ENCODE measurements at places on chromosomes 2 and 18.

DNA sequence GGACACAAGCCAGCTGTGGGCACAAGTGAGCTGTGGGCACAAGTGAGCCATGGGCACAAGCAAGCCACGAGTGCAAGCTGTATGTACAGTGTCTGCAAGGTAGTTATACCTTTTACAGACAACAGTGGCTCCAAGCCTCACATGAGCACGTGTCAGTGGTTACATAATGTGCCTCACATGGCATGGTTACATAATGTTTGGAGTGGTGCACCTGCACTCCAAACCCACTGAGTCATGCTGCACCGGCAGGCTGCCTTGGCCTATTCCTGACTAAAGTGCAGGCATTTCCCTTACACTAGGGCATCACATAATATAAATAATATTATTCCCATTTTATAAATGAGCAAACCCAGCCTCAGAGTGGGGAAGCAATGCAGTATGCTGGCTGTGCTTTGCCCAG lies 62.6 kb downstream of the MARCO start:
- DNase-seq = no peak

- no peak for DNase-seq
These were observed 136.4 kb upstream of the PIK3C3 start for GRCh38 chr18:41818381-41819355.

- DNase-seq = no peak
These were observed 255.8 kb upstream of the HNRNPA3 start for GRCh38 chr2:176956791-176957190.

GRCh38 chr2:172095146-172095904 lies 7.4 kb downstream of the DLX2 start:
- peak; percentile 68 for DNase-seq

DNA sequence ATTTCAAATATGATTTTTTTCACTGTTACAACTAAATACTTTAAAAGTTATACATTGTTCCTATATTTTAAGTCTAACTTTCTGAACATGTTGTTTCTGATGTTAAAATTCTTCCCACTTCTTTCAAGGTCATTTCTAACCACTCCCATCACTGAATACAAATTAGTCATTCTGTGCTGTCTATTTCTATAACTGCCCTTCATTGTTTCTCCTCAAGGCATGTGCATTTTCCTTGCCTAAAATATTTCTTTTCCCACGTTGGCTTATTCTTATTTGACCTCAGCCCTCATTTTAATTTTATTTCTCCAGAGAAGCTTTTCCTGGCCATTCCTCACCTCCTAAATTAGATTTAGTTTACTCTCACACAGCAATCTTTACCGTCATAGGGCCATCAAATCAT lies 198.9 kb upstream of the GULP1 start:
- DNase-seq = no peak

DNA sequence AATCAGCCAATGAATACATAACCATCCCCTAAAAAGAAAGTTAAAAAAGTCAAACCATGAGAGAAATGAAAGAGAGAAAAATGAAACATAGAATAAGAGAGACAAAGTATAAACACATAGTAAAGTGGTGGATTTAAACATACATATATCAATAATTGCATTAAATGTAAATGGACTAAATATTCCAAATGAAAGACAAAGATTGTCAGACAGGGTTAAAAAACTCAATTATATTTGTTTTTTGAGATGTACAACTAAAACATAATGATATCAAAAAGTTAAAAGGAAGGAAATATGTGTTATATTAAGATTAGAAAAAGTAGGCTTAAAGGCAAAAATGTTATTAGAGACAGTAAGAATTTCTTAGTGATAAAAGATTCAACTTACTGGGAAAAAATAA lies 83.8 kb upstream of the CELF4 start:
- no peak for DNase-seq

DNA sequence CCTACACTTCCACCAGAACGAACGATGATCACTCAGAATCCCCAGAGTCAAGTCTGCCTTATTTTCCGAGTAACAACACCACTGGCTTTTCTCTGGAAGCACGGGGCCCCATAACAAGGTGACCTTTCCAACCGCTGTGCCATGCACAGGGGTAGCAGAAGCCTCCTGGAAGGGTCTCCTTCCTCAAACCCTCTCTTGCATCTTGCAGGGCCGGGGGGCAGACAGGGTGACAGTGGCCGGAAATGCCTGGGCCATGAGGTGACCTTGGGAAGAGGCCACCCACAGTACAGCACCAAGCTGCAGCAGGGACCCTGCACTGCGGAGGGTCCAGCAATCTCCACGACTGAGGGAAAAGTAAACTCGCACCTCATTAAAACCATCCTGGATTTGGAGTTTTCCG lies 108.5 kb downstream of the PXDN start:
- no peak for DNase-seq

Measured in T-helper 9 cell (primary cell).